ENCODE measurements at places on chromosomes 6 and 20. TPM values are rescaled to one million over a fixed set of nuclear protein-coding genes. Genes with fewer than 3 reads are reported as not detected.
A peak's percentile ranks its signal among the peaks of the same experiment; 100 is the strongest.

The NMBR gene
- not detected for total RNA-seq

GRCh38 chr6:110214338-110214737, 34.1 kb downstream of the CDC40 start:
- no peaks in the 10 kb centered on the region for H3K27me3 ChIP-seq
- H3K36me3 ChIP-seq, result peaks cover 35% of the 10 kb centered on the region
- no peak overlapping the region for H3K27ac ChIP-seq

GRCh38 chr20:3712279-3712873, at the start of gene SIGLEC1:
Gene SIGLEC1, minus strand, starts transcription at chr20:3712600. Its CDS starts 5,472 bp downstream, at chr20:3707128.
- H3K27ac ChIP-seq, result no peak within 1 kb of the TSS
- no peaks in the 10 kb centered on the region for H3K27me3 ChIP-seq
- H3K4me1 ChIP-seq, result no peaks in the 10 kb centered on the region
- H3K36me3 ChIP-seq, result no peaks in the 10 kb centered on the region
- H3K4me3 ChIP-seq, result peak within 1 kb of the TSS; percentile 21
- DNase-seq, result peak; percentile 76

- H3K27me3 ChIP-seq, result no peaks in the 10 kb centered on the region
- peak; percentile 68 for DNase-seq
- peak overlapping the region; percentile 65 for H3K27ac ChIP-seq
Measured at GRCh38 chr6:36095497-36096391, 34.6 kb upstream of the MAPK13 start.

DNA sequence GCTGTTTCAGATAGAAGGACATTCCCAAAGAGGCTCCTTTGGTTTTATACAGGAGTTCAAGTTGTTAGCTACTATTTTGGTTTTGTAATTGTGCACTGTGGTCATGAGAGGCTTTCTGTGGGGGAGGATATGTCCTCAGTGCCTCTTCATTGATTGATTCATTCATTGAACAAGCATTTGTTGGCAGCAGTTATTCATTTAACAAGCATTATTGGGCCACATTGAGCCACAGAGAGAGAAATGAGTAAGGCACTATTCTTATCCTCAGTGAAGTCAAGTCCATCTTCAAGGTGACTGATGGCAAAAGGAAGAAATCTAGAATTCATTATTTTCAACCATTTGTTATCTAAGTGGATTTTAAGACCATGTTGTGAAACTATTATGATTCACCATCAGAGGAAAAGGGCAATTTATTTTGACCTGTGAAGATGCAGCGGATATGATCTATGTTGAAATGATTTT, 697.2 kb upstream of the CITED2 start:
- H3K27me3 ChIP-seq, result no peaks in the 10 kb centered on the region
- peak overlapping the region; percentile 69 for H3K27ac ChIP-seq
- no peak overlapping the region for H3K4me3 ChIP-seq
- no peak for DNase-seq

DNA sequence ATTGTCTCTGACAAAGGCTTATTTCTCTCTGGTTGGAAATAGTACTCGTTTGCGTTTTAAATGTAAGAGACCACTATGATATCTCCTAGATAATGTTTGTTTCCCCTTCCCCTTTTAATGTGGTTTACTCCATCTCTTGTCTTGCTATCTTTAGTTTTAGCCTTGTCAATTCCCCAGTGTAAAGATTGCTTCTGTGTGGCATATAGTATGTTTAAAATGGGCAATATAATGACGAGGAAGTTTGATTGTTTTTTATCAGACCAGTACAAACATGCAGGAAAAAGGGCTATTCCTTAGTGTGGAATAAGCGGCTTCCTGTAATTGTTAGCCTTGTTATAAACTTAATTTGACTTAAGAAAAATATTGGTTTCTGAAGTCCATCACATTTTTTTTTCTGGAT, 3.1 kb downstream of the QKI start:
- no peak for DNase-seq
- H3K4me3 ChIP-seq, result peak overlapping the region; percentile 56
- H3K36me3 ChIP-seq, result no peaks in the 10 kb centered on the region
- no peaks in the 10 kb centered on the region for H3K27me3 ChIP-seq
- H3K27ac ChIP-seq, result peak overlapping the region; percentile 93

Measured in right lobe of liver (tissue), 6 donors.